ENCODE measurements at places on chromosomes 1 and 21.

GRCh38 chr1:230747890-230748800 is 957 bp downstream of the CAPN9 start:
- DNase-seq: no peak

- DNase-seq: no peak
Observed at GRCh38 chr1:80375662-80376061, 1369.1 kb upstream of the ADGRL4 start.

GRCh38 chr1:153202006-153202405 is 1.2 kb upstream of the LELP1 start:
- no peak for DNase-seq

DNA sequence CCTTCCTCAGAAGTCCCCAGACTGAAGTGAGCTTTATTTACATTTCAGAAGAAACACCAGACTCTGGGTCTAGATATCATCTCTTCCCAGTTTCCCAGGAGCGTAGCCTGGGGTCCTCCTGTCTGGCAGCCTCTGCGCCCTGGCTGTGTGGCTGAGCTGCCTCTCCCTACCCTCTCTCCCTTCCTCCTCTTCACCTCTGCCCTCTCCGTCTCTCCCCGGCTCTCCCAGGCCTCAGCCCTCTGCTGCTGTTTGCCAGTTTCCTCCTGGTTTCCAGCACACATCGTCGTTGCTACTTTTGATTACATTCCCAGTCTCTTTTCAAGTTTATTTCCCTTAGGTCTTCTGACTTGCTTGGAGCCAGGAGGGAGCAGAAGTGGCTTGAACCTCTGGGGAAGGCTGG is 91.1 kb upstream of the DISP3 start:
- DNase-seq: no peak

DNA sequence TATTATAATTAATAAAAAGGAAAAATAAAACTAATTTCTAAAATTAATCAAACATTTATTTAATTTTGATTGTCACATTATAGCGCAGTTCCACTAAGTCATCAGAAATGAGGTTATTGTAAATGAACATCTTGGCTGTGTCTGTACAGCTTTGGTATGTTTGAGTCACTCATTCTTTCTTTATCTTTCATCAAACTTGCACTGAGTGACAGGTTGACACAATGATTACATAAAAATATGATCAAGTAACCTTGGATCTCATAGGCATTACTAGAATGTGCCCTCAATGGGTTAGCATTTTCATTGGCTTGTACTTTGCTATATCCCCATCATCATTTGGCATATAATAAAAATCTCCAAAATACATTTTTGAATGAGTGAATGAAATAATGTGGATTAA is 1353.2 kb upstream of the ADGRL2 start:
- no peak for DNase-seq

DNA sequence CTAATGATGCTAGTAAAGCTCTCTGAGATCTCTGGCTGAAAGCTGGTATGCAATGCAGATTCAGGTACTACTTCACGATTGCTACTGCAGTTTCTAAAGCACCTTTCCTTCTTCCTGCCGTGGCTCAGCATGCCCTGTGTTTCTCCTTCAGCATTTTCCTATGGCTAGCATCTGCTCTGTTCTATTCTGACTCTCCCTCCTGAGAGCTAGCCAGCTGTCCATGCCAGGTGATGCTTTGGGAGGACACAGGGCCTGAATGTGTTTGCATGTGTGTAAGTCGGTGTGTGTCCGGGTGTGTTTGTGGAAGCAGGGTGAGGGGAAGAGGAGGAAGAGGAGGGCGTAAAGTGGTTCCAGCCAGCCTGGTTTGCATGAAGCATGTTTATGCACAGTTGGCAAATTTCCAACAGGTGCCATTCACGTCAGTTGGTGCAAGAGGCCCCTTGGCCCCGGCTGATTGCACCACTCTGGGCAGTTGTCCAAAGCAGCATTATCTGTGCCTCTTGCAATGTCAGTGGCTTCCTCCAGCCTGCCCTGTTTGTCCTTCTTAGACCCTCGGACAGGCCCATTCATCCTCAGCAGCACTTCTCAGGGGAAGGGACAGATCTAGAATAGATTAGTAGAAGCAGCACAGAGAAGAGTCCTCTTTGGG is 433.3 kb downstream of the DISC1 start:
- no peak for DNase-seq
